ENCODE measurements at places on chromosomes 1 and 21.

DNA sequence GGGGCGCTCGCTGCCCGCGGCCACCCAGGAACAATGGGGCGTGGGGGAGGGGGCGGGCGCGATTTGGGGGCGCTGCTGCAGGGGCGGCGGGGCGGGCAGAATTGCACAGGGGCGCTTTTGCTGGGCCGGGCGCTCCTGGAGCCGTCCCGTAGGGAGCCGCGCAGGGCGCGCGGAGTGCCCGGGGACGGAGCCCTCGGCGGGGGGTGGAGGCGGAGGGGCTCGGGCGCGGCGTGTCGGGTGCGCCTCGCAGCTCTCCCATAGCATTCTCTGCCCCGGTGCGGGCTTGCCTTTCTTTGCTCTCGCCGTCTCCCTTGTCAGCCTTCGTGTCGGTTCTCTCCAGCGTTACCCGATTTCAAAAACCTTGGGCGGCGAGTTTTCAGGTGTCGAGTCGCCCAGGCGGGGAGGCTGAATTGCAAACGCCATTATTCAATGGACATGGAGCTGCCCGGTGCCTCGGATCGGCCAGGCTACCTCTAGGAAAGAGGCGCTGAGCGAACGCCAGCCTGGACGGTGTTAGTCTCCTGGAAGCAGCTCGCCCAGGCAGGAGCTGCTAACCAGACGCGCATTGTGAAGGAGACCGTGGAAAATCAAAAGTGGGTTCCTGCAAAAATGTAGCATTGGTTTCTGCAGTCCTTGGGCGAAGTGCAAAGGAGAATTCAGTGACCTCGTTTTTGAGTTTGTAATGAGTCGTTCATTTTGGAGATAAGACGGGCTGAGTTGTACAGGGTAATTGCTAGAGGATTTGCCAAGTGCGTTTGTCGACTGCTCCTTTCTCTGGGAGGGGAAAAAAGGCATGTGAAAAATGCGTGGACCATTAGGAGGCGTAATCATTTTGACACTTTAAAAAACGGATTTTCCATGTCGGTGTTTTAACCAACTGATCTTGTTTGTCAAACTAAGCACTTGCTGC lies 626 bp downstream of the CXADR start:
- DNase-seq, result no peak

- DNase-seq, result no peak
Observed at GRCh38 chr1:241356187-241356518, 852 bp downstream of the RGS7 start.

- no peak for DNase-seq
Observed at GRCh38 chr1:65260851-65261473, 48.4 kb upstream of the DNAJC6 start.

DNA sequence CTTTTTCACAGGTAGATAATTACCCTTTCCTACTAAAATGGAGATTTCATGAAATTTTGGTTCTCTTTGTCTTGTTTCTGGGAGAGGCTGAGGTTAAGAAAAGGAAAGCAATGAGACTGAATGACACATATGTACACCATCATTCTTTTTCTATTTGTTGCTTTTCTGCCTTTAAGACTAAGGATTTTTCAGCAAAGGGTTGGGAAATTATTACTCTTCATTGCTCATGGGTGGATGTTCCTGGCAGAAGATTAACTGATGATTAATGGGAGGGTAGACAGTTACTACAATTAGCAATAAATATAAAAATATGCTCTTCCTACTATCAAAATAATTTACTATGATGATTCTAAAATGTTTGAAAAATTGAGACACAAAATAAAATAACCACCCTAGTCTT lies 316.5 kb upstream of the USP24 start:
- no peak for DNase-seq

DNA sequence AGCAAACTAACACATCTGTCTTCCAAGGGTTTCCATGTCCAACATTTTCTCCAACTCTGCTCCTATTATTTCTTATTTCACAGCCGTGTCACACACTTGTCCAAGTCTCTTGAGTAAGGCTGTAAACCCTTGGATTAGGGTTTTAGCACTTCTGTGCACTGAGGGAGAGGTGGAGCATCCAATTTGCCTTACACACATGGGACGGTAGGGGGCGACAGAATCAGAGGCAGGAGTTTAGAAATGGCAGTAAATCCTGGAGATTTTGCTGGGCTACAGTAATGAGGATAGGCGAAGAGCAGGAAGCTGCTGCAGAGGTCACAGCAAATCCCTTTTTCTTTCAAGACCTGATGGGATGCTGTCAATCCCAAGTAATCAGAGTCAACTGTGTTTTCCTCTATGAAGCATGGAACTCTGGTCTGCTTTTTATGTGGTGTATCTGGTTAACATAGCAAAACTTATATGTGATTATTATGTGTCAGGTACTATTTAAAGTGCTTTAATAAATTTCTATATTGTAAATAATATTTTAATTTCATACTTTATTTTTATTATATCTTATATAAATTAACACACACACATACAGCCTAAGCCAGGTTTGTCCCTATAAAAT lies 15.4 kb upstream of the LCE5A start:
- DNase-seq, result no peak

DNA sequence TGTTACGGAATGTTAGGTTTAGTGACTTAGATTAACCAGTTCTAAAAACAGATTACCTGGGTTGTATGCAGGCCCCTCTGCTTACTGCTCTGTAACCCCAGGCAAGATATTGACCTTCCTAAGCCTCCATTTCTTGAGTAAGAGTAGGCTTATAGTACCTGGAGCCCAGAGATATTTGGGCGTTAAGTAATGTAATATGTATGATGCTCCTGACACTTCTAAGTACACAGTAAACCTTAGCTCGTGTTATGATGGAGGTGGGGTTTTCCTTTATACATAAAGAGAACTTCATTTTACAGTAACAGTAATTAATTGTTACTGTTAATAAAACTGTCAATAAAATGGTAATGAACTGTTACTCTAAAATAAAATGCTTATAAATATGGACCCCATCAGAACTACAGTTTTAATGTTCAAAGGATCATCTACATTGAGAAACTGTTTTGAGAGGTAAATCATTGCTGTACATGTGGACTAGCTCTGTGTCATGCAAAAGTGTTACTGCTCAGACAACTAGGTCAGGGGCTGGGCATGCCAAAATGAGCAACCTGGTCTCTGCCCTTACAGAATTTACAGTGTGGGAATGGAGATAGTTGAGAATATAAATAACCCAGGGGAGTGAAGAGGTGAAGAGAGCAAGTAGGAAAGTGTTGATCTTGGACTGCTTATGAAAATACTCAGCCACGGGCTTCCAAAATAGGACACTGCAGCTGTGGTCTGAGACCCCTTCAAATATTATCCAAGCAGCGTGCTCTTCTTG lies 26.6 kb downstream of the LRRC8C start:
- no peak for DNase-seq

GRCh38 chr1:9424261-9424660 lies 115.0 kb upstream of the SLC25A33 start:
- no peak for DNase-seq

- no peak for DNase-seq
Observed at GRCh38 chr1:75745276-75745675, 20.8 kb downstream of the ACADM start.
